ENCODE measurements at places on chromosomes 3 and 15.

GRCh38 chr15:99438224-99438585 lies 127.6 kb upstream of the MEF2A start:
- no peak for DNase-seq

DNA sequence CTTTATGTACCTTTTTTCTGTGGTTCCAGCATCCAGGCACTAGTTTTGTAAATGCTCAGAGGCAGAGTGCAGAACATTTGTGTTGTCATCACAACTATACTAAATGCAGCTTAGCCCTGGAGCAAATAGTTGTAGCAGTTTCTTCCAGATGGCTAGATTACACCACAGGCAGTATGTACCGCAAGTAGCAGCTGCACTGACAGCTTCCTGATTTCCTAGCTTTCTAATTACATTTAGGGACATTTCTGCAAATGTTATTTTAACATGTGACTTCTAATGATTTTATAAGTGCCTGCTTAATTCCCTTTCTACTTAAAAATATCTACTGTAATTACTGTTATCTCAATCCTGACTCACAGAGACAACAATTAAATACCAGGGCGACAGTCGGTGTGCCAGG lies 106.5 kb downstream of the NR2E3 start:
- no peak for DNase-seq

- DNase-seq: no peak
Measured at GRCh38 chr3:194983121-194983520, 287.8 kb downstream of the XXYLT1 start.

- DNase-seq: no peak
Measured at GRCh38 chr15:62254137-62254934, 89.3 kb upstream of the C2CD4B start.
